ENCODE measurements at places on chromosomes 6 and 20.

DNA sequence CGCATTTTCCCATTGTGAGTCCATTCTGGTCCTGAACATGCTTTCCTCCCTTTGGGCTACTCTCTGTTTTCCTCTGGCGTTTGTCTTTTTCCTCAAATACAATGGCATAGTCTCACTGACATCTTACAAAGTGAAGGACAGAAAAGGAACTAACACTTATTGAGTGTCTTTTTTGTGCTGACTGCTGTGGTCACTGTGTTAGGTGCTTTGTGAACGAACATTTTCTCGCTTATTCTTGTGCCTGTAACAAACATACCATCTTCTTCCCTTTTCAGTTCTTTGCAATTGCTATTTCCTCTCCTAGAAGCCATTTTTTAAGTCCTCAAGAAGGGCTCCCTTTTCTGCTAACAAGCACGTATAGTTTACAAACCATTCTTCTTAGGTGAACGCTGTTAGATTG lies 15.4 kb downstream of the FIG4 start:
- no peak for DNase-seq

GRCh38 chr20:52530571-52530970 lies 339.0 kb upstream of the ZFP64 start:
- DNase-seq = no peak

- DNase-seq = no peak
Observed at GRCh38 chr20:11748436-11748835, 169.3 kb upstream of the BTBD3 start.

GRCh38 chr6:84769306-84769705 lies 4.9 kb upstream of the TBX18 start:
- DNase-seq = no peak

DNA sequence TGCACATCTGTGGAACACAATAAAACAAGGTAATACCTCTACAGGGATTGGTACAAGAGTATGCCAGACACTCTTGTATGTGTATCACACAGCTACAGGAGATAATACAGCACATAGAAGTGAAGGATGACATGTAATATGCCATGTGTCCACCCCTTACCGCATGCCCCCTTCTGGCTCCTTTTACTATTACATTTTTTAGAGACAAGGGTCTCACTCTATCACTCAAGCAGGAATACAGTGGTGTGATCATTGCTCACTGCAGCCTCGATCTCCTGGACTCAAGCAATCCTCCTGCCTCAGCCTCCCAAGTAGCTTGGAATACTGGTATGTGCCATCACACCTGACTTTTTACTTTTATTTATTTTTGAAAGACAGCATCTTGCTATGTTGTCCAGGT lies 4.2 kb upstream of the NCR3 start:
- no peak for DNase-seq

DNA sequence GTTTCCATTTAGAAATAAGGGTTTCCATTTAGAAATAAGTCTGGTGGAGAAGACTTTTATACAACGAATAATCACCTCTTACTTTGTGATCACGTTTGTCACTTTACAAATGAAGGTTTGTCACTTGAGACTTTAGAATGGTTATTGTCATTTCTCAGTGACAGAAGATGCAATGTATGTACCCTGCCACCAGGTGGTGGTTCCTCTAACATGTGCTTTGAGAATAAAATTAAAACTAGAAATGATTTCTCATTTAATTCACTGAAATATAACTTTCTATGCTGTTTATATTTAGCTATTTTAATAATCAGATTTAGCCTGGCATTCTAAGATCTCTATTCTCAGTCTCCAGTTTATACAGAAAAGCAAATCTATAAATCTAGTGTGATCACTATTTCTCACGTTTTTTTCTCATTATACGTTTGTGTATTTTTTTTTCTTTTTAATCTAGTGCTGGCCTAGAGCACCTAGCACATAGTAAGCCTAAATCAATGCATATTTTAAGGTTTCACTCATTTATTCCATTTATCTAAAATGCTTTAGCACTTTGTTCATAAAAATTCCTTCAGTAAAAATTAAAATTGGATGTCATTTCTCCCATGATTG lies 57.4 kb upstream of the TFAP2D start:
- DNase-seq = no peak

DNA sequence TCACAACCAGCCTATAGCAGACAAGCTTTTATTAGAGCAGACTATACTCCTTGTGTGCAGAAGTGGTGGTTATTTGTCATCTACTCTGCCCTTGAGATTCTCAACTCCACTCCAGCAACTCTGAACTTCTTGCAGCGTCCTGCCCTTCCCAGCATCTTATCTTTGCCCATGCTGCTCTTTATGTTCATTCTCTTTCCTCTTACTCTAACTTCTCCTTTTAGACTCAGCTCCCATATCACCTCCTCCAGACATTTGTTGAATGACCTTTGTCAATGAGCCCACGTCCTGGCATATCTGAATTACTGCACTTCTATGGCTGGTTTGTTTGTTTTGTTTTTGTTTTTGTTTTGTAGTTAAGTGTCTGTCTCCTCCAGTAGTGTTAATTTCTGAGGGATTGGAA lies 81.2 kb downstream of the KCNQ5 start:
- no peak for DNase-seq

- no peak for DNase-seq
Observed at GRCh38 chr6:56767435-56767834, 124.7 kb upstream of the DST start.

DNA sequence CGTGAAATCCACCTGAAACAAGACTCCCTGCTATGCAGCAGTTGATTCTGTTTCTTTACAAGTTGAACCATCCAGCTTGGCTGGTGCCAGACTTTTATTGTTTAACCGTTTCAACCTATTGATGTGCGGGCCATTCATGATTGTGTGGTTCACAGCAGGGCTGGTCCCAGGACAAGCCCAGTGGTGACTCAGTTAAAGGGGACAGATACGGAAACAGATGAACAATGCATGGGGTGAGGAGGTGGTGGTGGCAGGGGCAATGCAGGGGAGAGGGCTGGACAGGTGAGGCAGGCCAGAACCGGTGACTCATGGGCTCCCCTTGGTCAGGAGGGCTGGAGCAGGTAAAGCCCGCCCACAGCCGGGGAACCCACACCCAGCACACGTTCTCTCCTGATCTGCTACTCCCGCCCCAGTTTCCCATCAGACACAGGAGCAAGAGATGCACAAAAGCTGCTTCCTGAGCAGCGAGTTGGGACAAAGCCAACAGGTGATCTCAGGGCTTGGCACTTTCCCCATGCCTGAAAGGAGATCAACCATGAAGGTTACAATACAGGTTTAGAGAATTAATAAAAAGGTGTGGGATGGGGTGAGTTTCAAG lies 232.2 kb downstream of the LY86 start:
- peak; percentile 65 for DNase-seq

DNA sequence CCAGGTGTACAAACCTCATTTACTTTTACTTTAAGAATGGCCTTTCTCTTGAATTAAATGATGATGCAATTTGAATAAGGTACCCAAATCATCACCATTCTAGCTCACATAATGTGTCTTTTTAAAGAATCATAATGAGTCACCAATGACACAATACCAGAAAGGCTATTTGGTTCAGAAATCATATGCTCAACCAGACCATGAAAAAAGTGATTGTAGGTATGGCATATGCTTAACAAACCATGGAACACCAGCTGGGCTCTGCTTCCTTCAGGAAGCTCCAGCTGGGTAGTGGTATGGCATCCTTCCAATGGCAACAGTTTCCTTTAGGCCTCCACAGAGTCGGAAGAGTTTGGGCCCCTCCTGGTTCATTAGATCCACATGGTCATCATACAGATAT lies 128.2 kb downstream of the FRK start:
- no peak for DNase-seq

GRCh38 chr20:25136643-25137559 lies 55.0 kb upstream of the VSX1 start:
- DNase-seq = no peak

DNA sequence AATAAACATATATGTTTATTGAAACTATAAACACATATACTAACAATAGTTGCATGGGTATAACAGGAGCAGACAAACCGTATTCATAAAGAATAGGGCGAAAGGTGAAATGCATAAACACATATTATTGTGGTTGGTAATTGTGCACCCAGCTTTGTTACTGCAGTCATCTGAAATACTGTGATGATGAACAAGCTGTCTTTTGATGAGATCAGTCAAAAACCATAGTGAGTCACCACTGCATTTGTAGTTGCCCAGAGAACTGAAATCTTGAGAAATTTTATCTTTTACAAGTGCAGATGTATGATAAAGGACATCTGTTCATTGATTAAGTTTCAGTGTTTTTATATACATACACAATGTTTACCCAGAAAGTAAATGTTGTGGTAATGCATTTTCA lies 133.7 kb downstream of the MYO6 start:
- DNase-seq = no peak
